CD4-positive, alpha-beta T cell treated with Interleukin-6 for 4 hours (primary cell): ENCODE measurements at places on chromosomes 7 and 10.

DNA sequence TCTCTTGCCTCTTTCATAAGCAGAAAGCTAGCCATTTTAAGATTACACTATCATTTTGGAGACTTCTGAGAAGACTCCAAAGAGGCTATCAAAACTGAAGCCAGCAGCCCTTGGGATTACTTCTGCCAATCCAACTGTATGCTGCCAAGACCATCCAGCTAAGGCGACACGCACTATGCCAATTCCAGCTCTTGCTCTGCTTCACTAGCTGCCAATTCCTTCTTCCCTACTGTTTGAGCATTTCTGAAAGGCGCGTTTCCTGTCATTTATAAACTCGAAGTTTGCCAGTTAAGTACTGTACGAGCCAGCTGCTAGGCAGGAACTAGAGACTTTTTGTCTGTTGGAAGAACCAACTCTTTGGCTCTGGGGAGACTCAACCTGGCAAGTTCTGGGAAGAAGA lies 36.5 kb downstream of the MALSU1 start:
- no peak for DNase-seq

GRCh38 chr10:23442936-23443335 lies 4.1 kb downstream of the OTUD1 start:
- no peak for DNase-seq

DNA sequence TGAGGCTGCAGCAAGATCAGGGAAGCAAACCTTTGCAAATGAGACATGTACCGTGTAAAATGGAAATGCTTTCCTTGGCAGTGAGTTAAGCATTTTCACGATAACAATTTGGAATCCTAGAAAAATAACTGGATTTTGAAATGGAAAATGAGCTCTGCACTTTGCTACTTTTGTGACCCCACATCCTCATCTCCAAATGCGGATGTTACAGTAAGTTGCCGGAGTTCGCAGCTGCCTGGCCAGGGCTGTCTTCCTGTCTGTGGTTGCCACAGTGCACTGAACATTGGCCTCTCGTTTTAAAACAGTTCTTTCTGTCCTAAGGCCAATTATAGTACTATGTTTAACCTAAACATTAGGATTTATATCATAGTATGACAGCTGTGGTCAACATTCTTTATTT lies 136.2 kb upstream of the FZD8 start:
- DNase-seq: no peak

DNA sequence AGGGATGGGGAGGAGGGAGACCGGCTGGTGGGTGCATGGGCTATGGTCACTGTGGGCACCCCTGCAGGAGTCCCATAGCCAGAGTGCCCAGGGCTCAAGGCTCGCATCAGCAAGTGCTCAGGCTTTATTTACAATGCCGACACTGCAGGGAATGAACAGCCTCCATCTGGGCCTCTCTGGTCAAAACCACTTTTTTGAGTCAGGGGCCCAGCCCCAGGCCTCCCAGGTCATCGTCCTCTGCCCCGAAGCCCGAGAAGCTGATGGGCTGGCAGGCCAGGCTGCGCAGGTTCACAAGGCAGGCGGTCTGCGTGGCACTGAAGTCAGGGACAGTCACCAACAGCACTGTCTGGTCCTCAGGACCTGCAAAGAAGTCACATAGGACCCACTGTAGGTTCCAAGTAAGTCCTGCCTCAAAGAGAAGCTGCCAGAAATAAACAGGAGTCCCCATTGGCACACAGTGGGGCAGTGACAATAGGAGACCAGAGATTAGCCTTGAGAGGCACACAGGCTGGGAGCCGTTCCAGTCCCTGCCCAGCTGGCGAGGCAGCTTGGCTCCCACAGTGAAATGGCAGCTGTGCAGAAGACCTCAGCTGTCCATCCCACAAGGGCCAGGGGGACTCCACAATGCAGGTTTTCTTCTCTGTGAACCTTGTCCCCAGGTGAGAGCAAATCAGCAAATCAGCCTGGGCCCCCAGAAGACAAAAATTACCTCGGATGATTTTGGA lies 8.6 kb downstream of the POLD2 start:
- no peak for DNase-seq

DNA sequence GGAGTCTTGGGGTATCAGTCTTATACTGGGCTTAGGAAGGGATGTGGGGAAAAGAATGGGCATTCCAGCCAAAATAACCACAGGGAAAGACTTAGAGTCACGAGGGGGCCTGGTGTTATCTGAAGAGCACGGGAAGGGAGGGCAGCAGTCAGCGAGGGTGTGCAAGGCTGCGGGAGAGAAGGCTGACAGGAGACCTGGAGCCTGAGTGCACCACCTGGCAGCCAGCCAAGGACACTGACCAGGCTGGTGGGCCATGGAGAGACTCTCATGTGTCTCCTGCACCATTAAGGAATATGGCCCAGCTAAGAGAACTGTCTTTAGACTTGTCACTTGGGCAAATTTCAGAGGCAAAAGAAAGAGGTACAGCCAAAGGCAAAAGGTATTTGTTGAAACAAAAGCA lies 69.6 kb downstream of the PKD1L1 start:
- no peak for DNase-seq

DNA sequence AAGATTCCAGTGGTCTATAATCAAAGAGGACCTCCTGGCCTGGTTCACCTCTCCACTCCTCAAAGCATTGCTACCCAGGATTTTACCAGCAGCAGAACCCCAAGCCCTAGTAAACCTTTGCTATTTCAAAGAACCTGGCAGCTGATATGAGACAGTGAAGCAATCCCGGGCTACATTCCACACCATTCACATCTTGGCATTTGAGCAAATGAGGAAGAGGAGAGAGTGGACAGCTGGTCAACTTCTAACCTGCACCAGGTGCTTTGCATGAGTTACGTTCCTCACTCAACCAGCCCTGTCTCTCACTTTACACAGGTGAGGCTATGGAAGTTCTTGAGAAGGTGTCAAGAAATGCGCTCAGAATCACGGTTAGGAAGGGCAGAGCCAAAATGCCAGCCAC lies 1.1 kb downstream of the CCDC3 start:
- no peak for DNase-seq

- peak; percentile 13 for DNase-seq
These were observed 1.3 kb downstream of the HMX3 start for GRCh38 chr10:123136806-123137642.

DNA sequence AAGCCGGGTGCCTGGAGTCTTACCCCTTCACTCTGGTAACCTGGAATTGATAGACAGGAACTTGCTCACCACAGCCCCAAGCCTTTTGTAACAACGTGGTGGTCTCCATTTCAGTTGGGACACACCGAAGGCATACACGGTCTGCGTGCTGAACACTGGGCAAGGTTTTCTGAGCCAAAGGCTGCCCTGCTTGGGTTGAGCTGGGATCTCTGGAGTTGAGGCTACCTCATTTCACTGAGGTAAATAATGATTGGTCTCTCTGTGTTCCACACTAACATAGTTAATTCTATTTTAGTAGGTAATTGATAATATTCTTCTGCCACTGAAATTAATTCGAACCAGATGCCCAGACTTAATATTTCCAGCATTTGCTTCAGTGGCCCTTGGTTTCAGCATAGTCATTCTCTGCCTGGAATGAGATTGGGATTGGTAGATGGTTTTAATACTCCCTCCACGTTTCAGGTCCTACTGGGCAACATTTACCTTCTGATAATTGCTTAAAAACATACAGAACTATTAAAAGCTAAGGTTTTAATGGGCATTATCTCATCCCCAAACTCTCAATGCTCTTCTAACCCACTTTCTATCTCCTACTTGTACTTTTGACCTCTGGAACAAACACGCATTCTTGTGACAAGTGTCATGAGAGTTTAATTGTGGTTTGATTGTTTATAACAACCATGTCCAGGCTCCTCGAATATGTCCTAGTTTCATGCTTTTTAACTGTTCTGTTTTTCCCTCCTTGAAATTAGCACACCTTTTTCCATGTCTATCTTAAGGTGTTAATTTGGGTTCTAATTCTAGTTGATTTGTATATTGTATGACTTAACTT lies 202.3 kb upstream of the KLF6 start:
- DNase-seq: no peak

- no peak for DNase-seq
These were observed 31.2 kb downstream of the SEC61A2 start for GRCh38 chr10:12160664-12161063.

- DNase-seq: no peak
These were observed 19.8 kb downstream of the LSMEM1 start for GRCh38 chr7:112500619-112501018.
